ENCODE measurements at places on chromosomes 16 and 17.

DNA sequence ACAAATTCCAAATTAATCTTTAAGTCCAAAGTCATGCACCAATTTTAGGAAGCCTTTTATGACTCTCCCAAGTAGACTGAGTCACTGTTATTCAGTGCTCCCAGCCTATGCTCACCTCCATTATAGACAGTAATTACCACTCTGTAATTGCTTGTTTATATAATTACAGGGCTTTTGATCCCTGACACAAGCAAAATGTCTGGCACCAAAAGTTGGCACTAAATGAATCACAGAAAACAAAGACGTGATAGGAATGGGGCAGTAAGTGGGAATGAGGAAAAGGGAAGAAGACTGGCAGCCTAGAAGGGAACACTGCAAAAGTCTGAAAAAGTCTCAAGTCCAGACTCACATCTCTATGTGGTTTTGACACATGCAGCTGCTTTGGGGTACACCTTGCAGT is 94.1 kb downstream of the SLC39A11 start:
- no peak for DNase-seq

GRCh38 chr16:52101246-52101645 is 445.7 kb downstream of the TOX3 start:
- peak; percentile 31 for DNase-seq

DNA sequence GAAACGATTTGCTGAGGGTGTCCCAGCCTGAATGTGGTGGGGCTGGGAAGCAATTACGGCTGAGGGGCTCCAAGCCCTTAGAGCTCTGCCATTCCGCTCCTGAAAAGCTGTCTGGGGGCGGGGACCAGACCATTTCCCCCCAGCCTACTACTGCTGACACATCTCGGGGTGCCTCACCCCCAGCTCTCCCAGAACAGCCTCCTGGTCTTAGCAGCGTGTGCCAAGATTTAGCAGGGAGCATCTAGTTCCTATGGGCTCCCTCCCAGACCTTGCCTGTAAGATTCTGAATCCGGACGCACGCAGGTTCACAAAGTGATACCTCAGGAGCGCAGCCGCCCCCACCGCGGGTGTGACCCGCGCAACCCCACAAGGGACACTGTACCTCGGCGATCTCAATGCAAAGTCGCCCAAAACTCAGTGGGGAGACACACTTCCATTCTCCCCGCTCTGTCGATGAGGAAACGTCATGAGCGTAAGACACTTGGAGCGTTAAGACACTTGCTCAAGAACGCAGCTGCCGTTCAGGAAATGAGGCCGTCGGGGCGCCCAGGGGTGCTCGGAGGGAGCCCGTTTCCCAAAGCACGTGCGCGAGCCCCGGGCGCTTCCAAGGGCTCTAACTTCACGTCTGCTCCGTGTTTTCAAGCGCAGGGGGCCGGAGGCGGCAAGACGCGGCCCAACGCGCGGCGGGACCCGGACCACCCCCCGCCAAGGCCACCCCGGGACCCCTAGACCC is 629 bp downstream of the GEMIN4 start:
- peak; percentile 55 for DNase-seq

DNA sequence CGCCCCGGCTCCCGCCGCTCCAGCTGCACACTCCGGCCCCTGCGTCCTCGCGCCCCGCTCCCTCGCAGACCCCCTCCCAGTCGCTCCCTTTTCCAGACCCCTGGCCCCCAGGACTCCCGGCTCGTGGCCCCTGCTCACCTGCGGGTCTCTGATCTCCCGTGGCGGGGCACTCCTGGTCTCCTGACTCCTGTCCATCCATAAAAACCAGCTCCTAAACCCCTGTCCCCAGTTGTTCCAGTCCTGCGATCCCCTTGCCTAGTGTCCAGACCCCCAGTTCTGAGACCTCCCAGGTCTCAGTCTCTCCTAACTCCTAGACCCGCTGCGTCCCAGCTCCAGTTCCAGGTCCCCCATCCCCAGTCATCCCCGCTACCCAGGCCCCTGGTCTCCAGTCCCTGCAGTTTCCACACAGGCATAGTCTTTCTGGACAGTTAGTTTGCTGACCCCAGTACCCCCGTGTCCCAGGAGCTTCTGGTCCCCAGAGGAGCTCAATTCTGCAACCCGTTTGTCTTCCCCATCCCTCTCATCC is 379 bp downstream of the SNX29 start:
- DNase-seq: no peak

- no peak for DNase-seq
These were observed 12.9 kb downstream of the PRSS22 start for GRCh38 chr16:2845116-2845515.

DNA sequence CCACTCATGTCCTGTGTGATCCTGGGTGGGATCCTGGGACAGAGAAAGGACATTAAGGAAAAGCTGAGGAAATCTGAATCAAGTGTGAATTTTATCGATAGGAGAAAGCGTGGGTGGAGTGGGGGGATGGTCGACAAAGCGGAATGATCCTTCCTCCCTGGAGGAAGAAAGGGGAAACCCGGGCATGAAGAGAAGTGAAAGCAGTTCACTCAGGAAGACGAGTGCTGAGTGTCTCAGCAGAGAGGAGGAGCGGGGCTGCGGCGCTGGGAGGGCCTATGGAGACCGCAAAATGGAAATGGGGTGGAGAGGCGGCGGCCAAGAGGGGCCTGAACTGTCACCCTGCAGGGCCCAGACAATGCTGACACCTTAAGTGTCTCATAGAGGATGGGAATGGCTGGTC is 8.7 kb downstream of the ZDHHC7 start:
- no peak for DNase-seq

DNA sequence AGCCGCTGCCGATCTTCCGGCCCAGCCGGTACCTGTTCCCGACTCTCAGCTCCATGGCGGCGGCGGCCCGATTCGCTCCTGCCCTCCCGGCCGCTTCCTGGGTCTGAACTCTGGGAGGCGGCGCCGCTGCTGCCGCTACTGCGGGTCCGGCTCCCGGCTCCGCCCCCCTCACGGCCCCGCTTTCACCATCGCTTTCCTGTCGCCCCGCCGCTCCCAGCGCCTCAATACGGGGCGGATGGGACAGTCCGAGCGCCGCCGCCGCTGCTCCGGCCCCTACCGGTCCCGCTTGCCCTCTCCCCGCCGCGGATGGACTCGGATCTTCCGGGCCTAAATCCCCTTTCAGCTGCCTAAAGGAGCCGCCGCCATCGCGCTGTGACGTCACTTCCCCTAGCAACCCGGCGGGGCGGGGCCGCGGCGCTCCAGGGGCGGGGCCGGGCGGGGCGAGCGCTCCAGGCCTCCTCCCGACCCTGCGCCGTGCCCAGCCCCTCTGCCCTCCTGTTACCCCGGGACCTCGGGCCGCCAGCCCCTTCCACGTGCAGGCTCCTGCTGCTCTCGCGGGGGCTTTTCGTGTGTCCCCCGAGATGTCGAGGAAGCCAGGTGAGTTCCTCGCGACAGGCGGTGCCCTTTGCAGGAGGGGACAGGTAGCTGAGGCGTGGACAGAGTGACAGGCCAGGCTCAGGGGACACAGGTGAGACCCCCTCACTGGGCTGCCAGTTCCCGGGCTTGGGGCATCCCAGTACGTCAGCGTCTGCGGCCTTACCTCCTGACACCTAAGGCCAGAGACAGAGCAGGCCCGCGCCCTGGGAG is at the start of gene CSNK1D:
Gene CSNK1D, minus strand, starts transcription at position 374 of the 807 bp plus-strand sequence. Its CDS starts 319 bp downstream, at position 55.
- DNase-seq: peak; percentile 94

DNA sequence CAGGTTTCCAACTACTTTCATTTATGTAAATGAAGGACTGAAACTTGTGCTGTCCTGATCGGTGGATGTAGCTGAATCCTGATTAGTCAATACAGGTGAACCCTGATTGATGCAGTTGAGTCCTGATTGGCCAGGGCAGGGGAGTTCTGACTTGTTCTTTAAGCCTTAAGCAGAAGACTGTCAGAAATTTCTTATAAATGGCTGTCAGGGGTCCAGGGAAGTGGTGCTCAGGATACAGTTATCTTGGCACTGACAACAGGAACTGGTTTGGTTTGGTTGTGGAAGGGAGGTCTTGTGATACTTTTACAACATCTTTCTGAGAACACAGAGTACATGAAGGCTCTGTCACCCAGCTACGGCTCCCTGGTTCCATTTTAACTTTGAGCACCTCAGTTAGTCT is 132.1 kb downstream of the KCNJ12 start:
- DNase-seq: no peak

DNA sequence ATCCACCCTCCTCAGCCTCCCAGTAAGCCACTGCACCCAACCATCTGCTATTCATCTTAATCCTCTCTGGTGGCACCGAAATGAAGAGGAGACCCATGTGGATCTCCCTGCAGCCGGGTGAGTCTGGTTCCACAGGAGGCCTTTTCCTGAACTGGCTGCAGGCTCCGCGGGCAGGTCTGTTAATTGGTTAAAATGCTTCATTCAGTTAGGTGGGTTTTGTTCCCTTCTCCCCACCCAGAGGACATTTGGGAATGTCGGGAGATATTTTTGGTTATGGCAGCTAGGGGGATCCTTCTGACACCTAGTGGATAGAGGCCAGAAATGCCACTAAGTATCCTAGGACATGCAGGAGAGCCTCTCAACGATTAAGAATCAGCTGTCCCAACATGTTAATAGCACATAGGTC is 16.7 kb downstream of the C16orf54 start:
- DNase-seq: no peak

DNA sequence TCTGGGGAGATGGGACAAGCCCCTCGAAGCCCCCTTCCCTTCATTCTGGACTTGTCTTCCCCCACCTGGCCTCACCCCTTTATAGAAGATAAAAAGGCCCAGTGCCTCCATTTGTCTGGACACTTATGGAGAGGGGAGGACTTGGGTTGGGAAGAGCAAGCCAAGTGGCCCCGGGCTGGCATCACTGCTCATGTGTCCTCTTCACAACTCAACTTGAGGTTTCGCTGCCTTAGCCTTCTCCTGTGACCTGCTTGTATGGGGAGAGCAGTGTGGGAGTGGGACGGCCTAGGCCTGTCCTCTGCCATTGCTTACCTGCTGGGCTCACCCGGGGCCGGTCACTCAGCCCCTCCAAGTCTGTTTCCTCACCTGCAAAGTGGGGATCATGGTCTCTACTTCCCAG is 1.4 kb downstream of the PAQR4 start:
- DNase-seq: no peak

GRCh38 chr17:28737770-28738679 is 5.8 kb upstream of the TRAF4 start:
- DNase-seq: no peak

GRCh38 chr16:31129568-31130335 is 5.8 kb downstream of the PRSS8 start:
- peak; percentile 62 for DNase-seq

DNA sequence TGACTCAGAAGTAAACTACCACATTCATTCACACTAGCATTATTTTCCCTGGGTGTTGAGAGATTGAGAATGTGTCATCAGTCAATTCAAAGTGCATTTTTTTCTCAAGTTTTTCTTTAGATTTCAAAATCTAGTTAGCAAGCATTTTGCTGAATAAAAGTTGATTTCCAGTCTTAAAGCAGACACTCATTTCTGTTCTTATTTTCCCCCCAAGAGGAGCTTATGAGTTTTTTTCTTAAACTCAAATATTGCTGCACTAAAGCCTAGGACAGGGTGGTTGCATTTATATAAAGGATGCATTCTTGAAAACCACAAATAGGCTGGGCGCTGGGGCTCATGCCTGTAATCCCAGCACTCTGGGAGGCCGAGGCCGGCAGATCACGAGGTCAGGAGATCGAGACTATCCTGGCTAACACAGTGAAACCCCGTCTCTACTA is 15.3 kb downstream of the CDH3 start:
- DNase-seq: no peak

DNA sequence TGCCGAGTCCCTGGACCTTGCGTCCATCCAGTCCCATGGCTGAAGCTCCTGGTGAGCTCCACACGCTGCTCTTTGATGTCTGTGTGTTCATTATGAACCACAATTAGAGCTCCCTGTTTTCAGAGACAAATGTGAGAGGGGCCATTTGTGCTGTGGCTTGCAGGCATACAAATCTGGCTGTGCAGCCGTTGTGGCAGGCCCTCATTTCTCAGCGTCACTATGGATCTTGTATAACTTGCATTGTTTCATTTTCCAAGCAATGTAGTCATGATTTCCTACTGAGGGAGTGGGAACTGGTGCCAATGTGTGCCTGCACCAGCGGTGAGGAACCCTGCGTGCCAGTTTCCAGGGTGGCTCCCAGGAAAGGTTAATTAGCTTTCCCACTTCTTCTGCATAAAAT is 542.6 kb downstream of the TMEM114 start:
- DNase-seq: no peak

- DNase-seq: no peak
These were observed 9.0 kb upstream of the RASD1 start for GRCh38 chr17:17505151-17505550.

GRCh38 chr17:47850692-47851573 is at the start of gene SP6:
SP6 (minus strand) TSS chr17:47851163; CDS start chr17:47848429, 2,734 bp downstream.
- DNase-seq: no peak

- no peak for DNase-seq
These were observed 11.3 kb upstream of the SKAP1 start for GRCh38 chr17:48441231-48441711.

DNA sequence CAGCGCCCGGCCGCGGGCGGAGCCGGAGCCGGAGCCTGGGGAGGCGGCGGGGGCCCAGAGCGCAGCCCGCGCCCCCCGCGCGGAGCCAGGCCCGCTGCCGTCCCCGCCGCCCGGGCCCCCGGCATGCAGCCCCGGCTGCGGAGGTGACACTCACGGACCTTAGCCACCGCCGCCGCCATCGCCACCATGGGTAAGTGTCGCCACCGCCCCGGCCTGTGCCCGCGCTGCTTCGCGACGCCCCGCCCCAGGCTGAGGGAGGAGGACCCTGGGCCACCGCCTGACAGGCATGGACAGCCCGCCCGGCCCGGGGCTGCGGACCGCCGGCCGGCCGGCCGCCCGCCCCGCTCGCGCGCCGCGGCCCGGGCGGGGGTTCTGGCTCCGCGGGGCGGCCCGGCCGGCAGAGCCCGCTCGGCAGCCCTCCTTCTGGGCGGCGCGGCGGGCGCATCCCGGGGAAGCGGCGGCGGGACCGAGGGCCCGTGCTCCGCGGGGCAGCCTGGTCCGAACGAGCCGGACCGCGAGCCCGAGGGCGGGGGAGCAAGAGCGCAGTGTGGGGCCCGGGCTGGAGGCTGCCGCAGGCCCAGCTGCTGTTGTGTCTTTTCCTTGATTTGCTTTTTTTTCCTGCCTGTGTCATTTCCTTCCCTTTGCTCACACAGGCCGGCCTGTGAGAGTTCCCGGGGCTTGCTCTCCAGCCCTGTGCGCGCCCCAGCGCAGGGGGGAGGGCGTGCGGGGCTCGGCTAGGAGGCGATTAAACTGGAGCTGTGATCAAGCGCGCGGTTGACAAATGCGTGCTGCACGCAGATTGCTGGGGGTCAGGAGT is 565 bp downstream of the MAP3K3 start:
- peak; percentile 79 for DNase-seq

DNA sequence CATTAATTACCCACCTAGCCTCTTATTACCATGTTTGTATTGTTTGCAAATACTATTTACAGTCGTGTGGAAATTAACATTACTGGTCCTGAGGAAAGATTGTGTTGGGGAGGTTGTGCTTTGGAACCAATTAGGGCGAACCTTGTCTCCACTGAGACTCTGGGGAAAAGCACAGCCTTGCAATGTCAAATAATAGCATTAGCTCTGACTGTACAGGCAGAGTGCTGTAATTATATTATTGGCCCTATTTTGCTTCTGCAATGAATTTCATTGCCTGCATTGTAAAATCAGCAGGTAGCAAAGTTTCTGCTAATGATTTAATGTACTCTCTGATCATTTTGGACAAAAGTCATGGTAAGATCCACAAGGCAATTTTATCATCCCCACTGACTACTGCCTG is 97.0 kb downstream of the WWOX start:
- DNase-seq: no peak
